NCI-H446 (cell line): ENCODE measurements at places on chromosomes 2 and 18.

- no peak for DNase-seq
Measured at GRCh38 chr18:57122936-57123510, 23.9 kb upstream of the BOD1L2 start.

GRCh38 chr2:170891893-170892292, 37.2 kb upstream of the GORASP2 start:
- DNase-seq: no peak

DNA sequence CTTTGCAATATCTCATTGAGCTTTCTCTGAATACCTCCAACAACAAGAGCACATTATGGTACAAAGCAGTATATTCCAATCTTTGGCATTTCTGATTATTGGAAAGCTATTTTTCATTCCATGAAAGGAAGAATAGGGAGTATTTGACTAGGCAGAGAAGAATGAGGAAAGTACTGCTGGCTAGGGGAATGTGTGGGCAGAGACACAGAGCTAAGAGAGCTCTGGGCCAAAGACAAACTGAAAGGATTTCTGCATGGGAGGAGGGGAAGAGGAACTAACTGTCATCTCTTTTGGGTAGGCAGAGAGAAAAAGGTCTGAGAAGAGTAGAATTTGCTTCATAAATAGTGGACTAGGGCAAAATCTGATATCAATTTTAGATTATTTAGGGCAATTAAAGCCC, 150.8 kb downstream of the CCDC85A start:
- no peak for DNase-seq

DNA sequence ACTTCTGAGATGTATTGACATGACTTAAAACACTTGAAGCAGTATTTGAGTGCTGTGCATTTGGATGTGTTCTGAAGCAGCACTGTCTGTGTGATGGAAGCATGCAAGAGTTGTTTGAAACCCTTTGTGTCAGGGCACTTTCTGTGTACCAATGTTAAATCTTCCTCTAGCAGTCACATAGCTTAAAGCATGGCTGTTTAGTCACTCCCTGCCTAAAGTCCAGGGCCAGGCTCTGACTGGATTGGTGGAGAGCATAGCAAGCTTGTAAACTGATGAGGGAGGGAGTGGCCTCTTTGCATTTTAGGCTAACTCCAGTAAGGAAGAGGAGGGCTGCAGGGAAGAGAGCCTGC, 73.5 kb downstream of the MYO1B start:
- no peak for DNase-seq

- no peak for DNase-seq
Measured at GRCh38 chr2:233051241-233052149, 8.6 kb upstream of the INPP5D start.

DNA sequence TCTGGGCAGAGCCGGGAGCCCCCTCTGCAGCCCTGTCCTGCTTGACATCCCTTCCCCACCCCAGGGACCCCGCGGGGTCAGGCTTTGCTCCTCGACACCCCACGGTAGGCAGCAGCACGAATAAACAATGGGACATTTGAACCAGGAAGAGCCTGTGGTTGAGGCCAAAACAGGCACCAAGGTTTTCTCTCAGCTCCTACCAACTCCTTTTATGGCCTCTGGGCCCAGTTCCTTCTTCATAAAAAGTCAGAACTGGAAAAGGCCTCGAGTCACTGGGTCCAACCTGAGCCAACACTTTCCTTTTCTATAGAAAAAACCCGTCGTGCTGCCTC, 20.6 kb downstream of the TEX44 start:
- DNase-seq: no peak

GRCh38 chr2:127715778-127716449, 14.6 kb downstream of the SFT2D3 start:
- DNase-seq: no peak

DNA sequence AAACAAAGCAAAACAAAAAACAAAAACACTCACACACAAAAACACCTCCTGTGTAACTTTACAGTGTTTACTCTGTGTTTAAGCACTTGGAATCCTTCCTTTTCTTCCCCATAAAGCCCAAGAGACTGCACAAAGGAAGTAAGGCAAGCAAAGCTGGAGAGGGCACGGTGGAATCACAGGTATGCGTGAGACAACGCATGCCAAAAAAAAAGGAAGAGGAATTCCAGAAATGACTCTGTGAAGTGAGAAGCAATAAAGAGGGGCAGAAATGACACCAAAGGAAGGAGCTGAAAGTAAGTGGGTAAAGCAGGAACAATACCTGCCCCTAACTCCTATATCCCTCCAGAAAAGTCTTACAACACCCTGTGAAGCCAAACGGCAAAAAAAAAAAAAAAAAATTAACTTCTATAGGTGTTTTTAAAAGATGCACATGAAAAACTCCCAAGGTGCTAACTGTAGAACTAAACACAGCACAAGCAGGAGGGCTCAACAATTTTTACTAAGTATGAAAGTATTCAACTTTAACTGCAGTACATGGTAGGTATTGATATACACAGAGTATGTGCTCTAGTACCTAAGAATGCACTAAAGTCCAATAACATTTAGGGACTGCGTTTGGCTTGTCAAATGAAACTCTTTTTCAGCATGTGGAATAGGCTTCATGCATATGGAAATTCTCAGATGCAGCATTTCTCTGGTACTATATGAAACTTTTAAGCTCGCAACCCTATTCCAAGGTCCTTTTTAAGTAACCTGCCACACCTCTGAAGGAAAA, 9.1 kb downstream of the RND3 start:
- DNase-seq: no peak

- DNase-seq: peak; percentile 61
Measured at GRCh38 chr2:212538305-212539071, at the start of gene ERBB4. Gene ERBB4 (minus strand): TSS chr2:212538802. CDS start chr2:212538530, 272 bp downstream.

DNA sequence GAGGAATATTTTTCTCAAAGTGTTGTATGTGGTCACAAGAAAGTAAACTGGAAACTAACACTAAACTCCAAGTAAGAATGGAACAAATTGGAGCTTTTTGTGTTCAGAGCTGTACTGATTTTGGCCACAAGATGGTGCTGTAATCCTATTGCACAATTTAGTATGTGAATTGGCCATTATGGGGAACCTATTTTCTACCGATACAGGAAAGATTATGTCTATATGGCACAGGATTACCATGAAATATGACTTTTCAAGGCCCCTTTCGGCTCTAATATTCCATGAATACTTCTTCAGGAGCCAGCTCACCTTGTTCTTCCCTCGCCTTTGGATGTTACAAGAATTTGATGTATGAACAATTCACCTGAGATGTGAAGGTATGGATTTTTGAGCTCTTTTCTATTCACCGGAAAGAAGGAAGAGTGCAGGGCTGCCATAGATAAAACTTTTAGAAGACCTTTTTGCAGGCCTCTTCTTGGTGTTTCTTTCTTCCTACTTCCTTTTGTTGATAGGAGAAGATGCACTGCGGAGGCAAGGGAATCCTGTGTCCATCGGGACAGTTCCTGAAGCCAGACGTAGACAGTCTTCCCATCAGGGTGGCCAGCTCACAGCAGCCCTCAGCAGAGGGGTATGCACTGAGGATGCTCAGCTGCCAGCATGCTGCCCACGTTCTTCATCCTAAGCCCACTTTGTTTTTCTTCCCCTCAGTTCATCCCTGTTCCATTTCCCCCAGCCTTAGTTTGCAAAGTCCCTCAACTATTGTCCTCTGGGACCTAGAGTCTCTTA, 13.3 kb downstream of the MRPL44 start:
- DNase-seq: peak; percentile 70

- DNase-seq: no peak
Measured at GRCh38 chr18:21912339-21913239, 172.0 kb downstream of the MIB1 start.

DNA sequence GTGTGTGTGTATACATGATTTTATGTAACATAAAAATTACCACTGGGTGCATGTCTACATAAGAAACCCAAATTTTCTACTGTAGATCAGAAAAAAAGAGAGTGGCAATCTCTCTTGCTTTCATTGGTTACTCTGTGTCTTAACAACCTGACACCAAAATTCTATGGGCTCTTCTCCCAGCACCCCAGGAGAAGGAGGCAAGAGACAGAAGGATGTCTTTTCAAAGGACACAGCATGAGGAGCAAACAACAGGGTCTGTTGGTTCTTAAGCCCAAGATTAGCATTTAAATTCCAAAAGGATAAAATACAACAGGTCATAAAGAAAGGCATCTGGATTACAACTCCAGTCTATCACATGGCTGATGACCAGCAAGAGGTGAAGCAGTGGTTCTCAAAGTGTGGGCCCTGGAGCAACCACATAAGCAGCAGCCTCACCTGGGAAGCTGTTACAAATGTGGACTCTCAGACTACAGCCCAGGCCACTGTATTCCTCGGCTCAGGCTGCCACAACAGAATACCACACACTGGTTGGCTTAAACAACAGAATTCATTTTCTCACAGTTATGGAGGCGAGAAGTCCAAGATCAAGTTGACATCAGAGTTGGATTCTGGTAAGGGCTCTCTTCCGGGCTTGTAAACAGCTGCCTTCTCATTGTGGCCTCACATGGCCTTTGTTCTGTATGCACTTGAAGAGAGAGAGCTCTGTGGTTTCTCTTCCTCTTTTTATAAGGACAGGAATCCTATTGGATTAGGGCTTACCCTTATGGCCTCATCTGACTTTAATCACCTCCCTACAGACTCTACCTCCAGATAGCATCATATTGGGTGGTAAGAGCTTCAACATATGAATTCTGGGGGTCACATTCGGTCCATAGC, 79.8 kb upstream of the RNF152 start:
- DNase-seq: no peak

DNA sequence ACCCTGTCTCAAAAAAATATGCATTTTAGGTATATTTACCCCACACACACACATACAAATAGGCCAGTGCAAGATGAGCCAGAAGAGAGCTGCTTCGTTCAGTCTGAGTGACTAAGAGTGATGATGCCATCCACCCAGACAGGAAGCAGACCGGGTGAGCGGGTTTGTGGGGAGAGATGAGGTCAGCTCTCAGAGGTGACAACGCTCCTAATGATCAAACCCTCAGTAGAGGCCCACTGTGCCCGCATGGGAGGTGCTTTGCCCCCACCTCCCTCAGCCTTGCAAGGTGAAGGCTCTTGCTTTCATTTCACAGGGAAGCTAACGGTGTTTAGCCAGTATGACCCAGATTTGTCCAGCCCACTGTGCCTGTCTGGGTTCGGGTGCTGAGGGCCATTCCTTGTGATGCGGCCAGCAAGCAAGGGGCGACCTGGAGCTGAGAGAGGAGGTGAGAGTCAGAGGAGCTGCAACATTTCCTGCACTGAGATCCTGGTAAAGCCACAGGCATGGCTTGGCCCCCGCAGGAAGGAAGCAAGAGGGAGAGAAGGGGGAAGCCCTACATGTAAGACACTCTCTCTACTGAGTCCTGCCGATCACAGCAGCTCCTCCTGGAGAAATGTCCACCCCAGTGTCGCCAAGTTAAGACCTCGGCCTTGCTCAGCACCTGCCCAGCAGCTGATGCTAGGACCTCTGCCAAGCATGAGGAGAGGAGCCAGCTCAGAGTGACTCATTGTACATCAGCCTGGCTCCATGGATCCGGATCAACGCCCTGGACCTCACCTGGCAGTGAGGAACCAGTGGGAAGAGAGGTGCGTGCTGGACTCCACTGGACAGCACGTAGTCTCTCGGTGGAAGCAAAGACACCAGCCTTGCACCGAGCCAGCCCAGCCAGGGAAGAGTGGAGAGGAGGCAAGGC, 37.0 kb downstream of the NIFK start:
- DNase-seq: no peak

- no peak for DNase-seq
Measured at GRCh38 chr2:144629935-144630334, 110.0 kb upstream of the ZEB2 start.

- no peak for DNase-seq
Measured at GRCh38 chr2:86052265-86052664, 53.4 kb downstream of the POLR1A start.

DNA sequence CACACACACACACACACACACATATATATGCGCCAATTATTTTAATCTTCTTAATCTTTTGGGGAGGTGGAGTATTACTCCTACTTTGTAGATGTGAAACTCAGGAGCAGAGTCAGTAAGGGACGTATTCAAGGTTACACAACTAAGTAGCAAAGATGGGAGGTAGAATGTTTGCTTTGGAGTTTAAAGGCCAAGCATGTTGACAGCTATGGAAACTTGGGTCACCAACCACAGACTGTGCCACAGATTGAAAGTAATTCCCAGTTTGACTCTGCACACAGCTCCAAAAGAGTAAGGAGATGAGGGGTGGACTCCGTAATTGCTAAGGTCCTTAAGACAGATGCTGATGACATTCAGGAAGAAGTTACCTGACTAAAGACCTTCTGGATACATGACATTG, 124.8 kb upstream of the ITGB6 start:
- no peak for DNase-seq

GRCh38 chr18:23258566-23259469, 123.5 kb downstream of the CABLES1 start:
- peak; percentile 19 for DNase-seq

GRCh38 chr2:211709389-211709788, 829.2 kb downstream of the ERBB4 start:
- DNase-seq: no peak

DNA sequence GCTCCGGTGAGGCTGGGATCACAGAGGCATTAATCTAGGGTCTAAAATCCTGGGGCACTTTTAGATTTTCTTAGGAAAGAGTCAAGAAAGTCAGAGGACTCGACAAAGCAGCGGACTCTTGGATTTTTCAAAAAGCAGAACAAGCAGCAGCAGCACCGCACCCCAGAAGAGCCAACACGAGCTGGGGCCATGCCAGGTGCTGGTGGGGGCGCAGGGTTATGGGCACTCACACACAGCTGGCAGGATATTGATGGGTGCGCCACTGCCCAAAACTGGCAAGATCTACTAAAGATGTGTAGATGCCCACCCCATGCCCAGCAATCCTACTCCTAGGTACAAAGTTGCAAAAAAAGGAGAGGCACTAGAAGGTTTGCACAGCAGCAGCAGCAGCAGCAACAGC, 33.9 kb upstream of the SEMA4C start:
- no peak for DNase-seq

DNA sequence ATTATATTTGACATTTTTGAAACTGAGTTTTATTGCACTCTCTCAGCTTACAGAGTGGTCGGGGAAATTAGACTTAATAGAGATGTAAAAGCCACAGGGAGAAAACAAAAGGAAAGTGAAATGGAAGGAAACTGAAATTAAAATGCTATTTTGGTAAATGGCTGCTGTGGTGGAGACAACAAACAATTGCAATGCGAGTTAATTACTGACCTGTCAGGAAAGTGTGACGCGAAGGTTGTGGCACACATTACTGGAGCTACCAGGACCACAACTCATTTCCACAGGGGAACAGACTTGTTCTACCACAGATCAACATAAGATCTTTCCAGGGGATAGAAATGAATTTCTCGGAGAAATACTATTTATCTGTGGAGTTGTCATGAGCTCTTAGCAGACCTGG, 19.5 kb downstream of the ARHGAP15 start:
- no peak for DNase-seq

- no peak for DNase-seq
Measured at GRCh38 chr2:95179451-95179850, 13.8 kb downstream of the ZNF2 start.

GRCh38 chr18:51537487-51537886, 340.0 kb upstream of the MEX3C start:
- DNase-seq: peak; percentile 27

DNA sequence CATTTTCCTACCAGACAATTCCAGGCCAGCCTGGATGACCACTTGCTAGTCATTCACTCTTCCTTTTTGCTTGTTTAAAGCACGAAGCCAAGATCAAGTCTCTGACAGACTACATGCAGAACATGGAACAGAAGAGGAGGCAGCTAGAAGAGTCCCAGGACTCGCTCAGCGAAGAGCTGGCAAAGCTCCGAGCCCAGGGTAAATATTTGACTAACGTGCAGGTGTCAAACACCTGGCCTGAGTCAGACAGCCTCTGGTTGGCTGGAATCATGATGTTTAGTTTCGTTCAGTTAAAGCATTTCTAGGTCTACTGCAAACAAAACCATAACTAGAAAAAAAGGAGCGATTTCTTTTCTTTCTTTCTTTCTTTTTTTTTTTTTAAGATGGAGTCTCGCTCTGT, 44.2 kb upstream of the LYPD6B start:
- DNase-seq: no peak
